Hepatic stellate cell (primary cell): ENCODE measurements at places on chromosomes 6 and 20.

DNA sequence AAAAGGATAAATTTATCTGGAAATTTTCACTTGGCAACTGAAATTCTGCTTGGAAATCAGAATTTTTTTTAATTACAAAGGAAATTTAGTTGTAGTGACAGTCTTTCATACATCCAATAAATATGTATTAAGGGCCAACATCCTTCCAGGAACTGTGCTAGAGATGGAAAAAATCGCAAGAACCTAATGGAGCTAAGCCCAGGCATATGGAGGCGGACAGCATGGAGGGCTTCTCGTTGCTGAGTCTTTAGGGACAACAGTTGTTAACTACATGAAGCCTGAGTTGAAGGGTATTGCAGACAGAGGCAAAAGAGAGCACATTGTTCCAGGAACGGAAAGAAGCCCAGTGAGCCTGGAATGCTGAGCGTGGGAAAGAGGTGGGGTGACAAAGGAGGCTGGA is 208.9 kb downstream of the IBTK start:
- no peak for DNase-seq

- no peak for DNase-seq
Observed at GRCh38 chr6:163946437-163946836, 531.9 kb downstream of the QKI start.

DNA sequence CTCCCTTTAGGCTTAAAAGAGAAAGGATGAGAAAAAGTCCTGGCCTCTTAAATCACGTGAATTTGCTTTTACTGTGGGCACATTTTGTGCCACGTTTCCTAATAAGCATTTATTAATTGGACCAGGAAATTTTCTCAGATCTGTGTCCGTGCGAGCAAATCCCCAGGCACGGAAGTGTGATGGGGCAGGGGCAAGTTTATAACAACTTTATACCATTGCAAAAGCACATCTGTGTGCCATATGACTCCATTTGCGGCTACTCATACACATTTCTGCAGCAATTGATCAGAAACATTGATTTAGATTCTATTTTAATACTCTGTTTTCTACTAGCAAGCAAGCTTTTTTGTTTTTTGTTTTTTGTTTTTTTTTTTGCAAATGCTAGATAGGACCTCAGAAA is 373.2 kb downstream of the TAF4 start:
- DNase-seq, result no peak

- no peak for DNase-seq
Observed at GRCh38 chr6:136964398-136964797, 42.3 kb downstream of the SLC35D3 start.

DNA sequence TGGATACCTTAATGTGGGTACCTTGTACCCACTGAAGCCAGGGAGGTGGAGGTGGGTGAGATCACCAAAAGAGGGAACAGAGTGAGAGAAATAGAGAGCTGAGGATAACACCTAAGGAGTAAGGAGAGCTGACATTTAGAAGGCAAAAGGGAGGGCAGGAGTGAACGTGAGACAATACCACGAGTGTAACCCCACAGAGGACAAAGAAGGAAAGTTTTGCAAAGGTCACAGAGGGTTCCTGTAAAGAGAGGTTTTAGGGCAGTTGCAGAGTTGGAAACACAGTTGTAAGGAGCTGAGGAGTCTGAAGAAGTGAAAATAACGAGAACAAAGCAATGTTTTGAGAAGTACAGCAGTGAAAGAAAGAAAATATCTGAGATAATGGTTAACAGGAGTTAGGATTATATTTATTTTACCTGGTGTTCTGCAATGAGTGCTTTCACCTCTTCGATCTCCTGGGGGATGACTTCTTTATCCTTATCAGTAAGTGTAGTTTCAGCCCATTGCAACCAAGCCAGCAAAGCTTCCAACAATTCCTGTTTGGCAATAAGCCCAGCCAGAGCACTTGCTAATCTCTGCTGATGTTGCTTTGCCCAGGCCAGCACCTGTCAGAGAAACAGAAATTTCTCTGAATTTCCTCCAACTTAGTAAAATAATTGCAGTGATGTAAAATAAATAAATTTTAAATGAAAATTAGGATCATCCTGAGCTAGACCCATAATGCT is 166.8 kb downstream of the DST start:
- no peak for DNase-seq

DNA sequence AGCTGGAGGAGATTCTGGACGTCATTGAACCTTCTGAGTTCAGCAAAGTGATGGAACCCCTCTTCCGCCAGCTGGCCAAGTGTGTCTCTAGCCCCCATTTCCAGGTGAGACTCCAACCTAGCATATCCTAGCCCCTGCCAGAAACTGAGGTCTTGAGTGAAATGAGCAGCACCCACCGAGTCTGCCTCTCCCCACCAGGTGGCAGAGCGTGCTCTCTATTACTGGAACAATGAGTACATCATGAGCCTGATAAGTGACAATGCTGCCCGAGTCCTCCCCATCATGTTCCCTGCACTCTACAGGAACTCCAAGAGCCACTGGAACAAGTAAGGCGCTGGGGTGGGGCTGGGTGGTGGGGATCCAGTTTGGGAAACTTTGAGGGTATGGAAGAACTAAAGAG is 4.6 kb downstream of the MEA1 start:
- DNase-seq, result peak; percentile 63

- DNase-seq, result peak; percentile 64
Observed at GRCh38 chr6:5084781-5085647, at the start of gene PPP1R3G. TSS of gene PPP1R3G (plus strand) at chr6:5085341. CDS start at chr6:5085486, 145 bp downstream.

- no peak for DNase-seq
Observed at GRCh38 chr20:36234771-36235320, 1.4 kb upstream of the AAR2 start.

DNA sequence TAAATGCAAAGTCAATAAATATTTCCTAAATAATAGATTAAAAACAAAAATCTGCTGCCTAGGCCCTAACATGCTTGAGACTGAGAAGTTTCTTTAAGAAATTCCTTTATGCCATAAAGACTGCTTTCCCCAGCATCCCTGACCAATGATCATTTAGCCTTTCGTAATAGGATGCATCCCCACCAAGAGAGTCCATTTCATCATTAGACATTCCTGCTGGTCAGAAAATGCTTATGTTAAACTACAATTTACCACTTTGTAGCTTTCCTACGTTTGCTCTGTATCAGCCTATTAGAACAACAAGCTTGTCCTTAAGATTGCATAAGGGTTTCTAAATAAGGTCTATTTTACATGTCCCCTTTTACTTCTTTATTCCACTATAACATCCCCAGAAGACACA is 59.8 kb upstream of the HSF2 start:
- no peak for DNase-seq

DNA sequence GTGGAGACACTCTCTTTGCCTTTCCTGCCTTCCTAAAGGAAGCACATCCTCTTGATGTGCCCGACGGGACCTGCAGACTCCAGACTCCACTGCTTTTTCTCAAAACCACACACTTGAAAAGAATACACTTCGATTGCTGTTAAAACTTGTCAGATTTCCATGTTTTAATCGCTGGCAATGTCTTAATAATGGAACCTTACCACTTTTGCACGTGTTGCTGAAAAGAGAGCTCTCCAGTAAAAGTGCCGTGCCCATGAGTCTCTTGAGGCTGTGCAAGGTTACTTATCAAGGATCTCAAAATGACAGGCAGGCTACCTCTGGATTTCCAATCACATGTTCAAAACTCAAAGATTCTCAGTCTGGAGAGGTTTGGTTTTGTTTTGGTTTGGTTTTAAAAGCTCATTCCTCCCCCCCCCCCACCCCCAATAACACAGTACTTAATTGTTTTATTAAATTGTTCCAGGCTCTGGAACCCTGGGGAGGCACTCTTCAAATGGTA is 12.0 kb upstream of the TFAP2A start:
- DNase-seq, result no peak

DNA sequence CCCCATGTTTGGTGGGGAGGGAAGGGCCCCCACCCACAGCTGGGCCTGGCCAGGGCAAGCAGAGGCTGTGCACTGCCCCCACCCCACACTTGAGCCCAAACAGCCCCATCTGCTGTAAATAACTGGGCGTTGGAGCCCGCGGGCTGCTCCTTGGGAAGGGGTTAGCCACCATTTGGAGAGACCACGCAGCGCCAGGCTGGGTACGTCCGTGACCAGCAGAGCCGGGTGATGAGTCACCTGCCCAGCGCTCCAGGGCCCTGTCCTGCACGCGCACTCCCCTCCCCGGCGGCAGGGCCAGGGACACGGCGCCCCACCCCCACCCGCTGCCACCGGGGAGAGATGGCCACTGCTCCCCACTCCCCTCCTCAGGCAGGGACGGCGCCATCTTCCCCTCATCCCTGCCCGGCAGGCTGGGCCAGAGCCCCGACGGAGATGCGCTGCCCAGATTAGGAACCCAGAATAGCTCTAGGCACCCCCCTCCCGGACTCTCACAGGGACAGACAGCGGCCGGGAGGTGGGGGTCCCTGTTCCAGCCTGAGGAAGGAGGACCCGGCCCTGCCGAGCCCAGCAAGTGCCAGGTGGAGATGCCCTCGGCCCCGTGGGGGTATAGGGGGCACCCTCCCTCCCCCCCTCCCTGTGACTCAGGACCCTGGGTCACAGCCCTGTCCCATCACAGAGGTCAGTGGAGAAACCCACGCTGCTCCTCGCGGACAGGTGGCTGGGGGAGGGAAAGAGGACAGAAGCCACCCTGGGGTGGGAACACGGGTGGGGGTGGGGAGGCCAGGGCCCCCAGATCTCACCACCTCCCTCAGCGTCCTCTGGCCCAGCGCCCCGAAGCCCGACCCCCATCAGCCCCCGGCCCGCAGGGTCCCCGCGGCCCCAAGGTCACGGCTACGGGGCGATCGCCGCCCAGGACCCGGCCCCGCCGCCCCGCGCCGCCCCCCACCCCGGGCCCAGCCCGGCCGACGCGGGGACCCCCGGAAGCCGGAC is 642 bp downstream of the EEF1A2 start:
- DNase-seq, result peak; percentile 62

DNA sequence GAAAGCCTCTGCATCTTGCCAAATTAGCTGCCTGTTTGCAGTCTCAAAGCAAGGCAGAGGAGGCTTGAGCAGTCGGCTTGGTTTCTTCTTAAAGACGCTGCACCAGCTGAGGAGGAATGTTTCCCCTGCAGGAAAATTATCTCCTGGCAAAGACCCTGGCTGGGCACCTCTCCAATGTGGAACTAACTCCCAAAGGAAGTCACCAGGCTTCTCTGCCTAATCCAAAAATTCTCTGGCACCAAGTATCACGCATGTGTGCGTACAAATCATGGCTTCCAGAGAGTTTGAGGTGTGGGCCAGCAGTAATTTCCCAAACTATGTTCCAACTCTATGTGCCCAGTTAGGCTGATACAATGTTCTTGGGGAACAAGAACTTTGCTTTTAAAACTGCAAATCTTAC is 176.2 kb downstream of the KIF16B start:
- no peak for DNase-seq

DNA sequence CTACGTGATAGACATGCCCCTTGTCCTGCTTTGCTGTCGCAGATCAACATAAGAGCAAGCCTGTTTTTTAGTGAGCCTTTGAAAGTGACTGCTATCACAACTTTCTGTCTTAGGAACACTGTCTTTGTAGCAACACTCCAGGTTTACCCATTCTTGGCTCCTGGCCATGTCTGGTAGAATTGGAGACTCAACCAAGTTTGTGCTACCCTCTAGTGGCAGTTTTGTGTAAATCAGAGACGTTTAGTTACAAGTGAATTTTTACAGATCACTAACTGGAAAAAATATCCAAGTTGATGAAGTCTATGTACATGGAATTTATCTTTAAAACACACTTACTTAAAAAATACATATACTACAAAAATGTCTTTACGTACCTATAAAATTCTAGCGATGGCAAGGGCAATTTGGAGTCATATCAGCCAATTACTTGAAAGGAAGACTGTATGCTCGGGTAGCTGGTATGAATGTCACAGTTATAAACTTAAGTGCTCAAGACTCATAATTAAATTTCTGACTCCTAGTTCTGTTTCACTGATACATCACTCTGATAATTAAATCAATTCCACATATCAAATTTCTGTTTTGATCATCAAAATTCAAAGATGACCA is 101.4 kb downstream of the ADGB start:
- DNase-seq, result peak; percentile 16

- DNase-seq, result no peak
Observed at GRCh38 chr6:57262488-57262887, 40.4 kb upstream of the RAB23 start.

DNA sequence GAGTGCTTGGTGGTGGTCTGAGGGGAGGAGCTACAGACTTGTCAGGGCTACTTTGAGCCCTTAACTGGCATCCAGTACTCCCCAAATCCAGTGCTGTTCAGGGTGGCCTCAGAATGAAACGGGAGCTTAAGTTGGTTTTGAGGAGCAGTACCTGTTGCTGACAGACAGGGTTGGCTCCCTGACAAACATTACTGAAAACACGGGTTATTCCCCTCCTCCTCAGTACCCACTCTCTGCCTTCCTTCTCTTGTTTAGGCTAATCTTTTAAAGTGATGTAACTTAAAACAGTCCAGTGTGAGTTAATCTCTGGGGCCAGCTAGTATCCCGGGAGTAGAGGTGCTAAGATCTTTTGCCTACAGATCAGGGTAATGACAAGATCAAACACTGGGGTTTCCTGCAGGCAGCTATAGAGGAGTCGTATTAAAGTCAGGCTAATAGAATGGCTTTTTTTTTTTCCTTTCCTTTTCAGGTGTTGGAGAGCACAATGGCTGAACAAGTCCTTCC is 3.7 kb downstream of the TNFAIP3 start:
- no peak for DNase-seq

GRCh38 chr6:797479-798077 is 104.6 kb upstream of the EXOC2 start:
- DNase-seq, result peak; percentile 12

DNA sequence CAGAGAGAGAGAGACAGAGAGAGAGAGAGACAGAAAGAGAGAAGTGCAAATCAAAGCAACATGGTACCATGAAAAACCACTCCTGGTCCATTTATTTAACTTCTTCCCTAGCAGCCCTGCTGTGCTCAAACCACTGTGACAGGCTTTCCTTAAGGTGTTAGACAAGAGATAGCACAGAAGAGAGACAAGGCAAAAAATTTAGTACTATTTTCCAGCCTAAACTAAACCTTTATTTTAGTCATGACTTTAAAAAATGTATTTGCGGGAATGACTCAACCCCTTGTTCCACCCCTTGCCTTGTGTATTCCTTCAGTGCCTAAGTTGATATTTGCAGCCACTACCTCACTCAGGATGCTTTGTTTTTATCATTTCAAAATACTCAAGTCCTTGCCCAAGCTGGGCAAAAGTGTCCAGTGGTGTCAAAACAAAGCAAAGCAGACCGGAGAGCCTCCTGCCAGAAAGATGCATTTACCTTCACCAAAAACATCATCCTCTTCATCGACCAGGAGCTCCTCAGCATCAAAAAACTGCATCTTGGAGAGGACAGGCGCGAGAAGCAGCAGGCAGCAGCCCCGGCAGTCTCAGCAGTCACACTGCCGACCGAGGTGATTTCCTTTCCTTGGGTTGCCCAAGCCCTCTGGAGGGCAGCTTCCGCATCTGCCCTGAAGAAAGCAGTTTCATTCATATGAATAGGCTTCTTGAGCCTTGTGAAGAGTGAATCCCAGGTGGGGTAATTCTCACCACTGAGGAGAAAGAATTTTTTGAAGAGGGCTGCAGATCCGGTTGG is at the start of gene RIPOR2:
Gene RIPOR2 (minus strand): TSS at position 595 of the 787 bp plus-strand sequence. CDS start 62 bp downstream, at position 533.
- DNase-seq, result no peak
